ENCODE measurements at places on chromosomes 7 and 10.

DNA sequence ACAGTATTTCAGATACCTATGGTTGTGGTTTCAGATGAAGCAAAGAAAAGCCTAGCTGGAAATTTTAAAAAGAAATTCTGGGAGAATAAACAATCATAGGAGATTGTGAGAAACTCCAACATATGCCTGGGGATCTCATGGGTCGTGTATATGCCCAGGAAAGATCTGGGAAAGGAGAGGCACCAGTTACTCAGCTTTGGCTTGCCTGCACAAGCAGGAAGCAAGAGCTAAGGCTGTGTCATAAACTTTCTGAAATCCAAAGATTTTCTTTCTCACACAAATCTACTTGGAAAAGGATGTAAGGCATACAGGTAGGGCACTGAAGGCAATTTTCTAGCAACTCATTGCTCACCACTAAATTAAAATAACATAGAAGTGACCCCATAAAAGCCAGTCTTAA is 373.6 kb downstream of the CDC14C start:
- no peak for DNase-seq

DNA sequence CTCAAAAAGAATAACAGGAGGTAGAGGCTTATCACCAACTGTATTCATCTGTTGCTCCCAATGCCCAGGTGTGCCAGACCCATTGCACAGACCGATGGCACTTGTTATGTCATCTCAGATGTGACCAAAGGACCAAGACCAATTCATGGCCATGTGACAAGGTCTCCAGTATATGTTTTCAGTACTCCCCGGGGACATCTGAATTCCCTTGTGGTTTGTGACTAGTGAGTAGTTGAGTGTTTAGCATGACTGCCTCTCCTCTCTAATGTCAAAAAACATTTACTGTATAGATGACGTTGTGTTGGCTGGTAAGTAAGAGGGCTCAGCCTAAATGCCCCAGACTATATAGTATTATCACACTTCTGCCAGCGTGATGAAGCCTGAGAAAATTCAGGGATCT is 202.1 kb upstream of the SMIM30 start:
- DNase-seq = no peak

- no peak for DNase-seq
These were observed 75.8 kb upstream of the NRP1 start for GRCh38 chr10:33410096-33410859.

- no peak for DNase-seq
These were observed 253.6 kb downstream of the KCNMA1 start for GRCh38 chr10:77383861-77384553.

GRCh38 chr7:22566592-22566991 is 66.6 kb upstream of the STEAP1B start:
- DNase-seq = no peak

Data from stimulated activated CD4-positive, alpha-beta T cell treated with anti-CD3 and anti-CD28 coated beads, TNF-alpha, amount 100 ng/mL, for 24 hours (primary cell).